ENCODE measurements at places on chromosomes 5 and 9.

DNA sequence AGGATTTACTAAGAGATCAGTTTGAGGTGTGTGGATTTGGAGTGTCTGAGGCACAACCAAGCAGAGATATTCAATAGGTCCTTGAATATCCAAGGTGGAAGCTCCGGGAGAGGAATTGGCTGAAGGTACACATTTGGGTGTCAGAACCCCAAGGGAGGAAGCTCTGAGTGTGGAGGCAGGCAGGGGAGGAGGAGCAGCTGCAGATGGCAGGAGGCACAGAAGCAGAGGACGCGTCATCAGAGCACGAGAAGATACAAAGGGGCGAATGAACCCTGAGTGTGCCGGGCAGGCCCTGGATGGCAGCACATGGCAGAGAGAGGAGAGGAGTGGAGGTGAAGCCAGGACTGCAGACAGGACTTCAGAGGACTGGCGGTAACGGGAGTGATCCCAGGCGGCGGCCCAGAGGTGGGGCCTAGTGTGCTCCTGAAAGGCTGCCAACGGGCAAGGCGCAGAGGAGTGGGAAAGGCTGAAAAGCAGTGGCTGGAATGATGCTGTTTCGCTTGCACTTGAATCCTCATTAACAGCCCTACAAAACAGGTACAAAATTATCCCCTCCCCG is 179.8 kb downstream of the FANCC start:
- DNase-seq, result no peak

DNA sequence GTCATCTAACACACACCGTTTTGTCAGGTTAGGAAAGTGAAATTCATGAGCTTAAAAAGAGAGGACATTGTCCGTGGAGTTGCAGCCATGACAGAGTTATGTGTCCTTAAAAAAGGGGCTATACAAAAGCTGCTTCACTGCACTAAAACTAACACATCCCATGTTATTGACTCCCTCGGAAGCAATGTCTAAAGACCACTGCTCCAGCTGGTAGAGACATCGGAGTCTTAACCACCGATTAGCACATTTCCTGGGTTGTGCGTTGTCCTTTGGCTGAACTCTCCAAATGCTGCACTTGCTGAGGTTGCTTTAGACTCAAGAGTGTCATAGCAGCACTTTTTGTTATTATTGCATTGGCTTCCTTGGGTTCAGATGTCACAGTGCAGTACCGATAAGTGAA is 128.3 kb upstream of the C9orf72 start:
- DNase-seq, result no peak

GRCh38 chr9:104836235-104836634 is 72.3 kb downstream of the NIPSNAP3B start:
- DNase-seq, result no peak

GRCh38 chr9:21800931-21801682 is 1.3 kb upstream of the MTAP start:
- DNase-seq, result no peak

- no peak for DNase-seq
These were observed 37.8 kb upstream of the PLPP1 start for GRCh38 chr5:55572600-55572999.

DNA sequence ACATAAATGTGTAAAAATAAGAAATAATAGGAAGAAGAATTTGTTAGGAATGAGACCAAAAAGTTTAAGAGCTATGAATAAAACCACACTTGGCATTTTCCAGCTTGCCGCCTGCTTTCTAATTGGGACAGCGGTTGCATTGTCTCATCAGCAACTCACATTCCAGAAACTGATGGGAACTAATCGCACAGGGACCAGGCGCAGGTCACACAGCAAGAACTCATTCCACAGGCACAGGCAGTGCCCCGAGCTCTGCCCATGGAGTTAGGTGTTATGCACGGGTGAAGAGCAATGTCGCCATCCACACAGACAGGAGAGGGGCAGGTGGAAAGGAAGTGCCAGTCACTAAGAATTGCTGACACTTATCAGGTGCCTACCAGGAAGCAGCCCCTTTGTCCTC is 279.9 kb downstream of the NSG2 start:
- DNase-seq, result no peak

GRCh38 chr9:71719562-71719961 is 48.8 kb downstream of the CEMIP2 start:
- no peak for DNase-seq

- no peak for DNase-seq
These were observed 3.6 kb downstream of the IQGAP2 start for GRCh38 chr5:76406673-76407072.

- no peak for DNase-seq
These were observed 605.4 kb downstream of the PTPRD start for GRCh38 chr9:10007356-10007755.

- no peak for DNase-seq
These were observed 30.6 kb downstream of the HTR4 start for GRCh38 chr5:148623741-148624140.

- DNase-seq, result no peak
These were observed 280.1 kb downstream of the HSPA4 start for GRCh38 chr5:133331941-133332340.

DNA sequence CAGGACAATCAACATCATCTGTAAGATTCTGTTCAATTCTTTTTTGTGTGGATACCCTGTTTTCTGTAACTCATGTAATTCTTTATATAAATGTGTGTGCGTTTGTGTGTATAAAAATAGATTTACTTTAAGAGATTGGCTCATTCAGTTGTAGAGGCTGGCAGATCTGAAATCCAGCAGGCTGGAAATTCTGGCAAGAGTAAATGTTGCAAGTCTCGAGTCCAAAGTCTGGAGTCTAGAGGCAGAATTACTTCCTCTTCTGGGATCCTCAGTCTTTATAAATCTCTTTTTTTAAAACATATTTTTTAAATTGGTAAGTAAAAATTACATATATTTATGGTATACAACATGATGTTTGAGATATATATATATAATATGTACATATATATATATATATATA is 202.1 kb upstream of the TMEM161B start:
- no peak for DNase-seq

DNA sequence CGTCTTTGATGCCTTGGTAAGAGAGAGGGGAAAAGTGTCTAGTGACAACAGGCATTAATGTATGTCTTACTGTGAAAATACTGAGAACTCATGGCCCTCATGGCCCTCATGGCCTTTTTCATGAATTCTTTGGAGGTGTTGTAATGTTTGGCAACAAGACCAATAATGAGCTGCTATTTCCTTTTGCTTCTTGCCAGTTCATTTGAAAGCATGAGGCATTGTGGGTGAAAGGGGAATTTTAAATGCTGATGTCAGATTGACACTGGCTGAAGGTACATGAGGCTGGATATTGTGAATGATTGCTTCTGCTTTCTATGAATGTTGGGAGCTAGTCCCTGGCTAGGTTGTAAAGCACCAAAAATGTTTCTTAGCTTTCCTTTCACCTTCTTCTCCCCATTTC is 79.2 kb downstream of the DOCK2 start:
- no peak for DNase-seq

GRCh38 chr5:117107859-117108258 is 533.2 kb upstream of the SEMA6A start:
- no peak for DNase-seq

DNA sequence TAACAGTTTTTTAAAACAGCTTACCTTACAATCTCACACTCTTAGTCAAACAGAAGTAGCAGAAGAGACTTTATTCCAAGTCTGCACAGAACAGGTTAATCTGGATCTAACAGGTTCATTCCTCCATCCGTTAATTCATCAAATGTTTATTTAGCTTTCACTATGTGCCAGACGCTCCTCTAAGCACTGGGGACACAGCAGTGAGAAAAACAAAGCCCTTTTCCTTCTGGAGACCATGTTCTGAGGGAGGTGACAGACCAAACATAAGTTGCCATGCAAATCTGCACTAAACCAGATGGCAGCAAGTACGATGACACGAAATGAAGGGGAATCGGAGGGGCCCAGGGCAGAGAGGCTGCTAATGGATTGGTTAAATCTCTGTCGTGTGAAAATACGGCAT is 17.1 kb upstream of the GLIPR2 start:
- no peak for DNase-seq

GRCh38 chr9:117470455-117470854 is 55.6 kb upstream of the ASTN2 start:
- no peak for DNase-seq

- peak; percentile 55 for DNase-seq
These were observed 13.5 kb downstream of the MOCS2 start for GRCh38 chr5:53095931-53096525.

- no peak for DNase-seq
These were observed 232.3 kb upstream of the ELL2 start for GRCh38 chr5:96193946-96194345.

DNA sequence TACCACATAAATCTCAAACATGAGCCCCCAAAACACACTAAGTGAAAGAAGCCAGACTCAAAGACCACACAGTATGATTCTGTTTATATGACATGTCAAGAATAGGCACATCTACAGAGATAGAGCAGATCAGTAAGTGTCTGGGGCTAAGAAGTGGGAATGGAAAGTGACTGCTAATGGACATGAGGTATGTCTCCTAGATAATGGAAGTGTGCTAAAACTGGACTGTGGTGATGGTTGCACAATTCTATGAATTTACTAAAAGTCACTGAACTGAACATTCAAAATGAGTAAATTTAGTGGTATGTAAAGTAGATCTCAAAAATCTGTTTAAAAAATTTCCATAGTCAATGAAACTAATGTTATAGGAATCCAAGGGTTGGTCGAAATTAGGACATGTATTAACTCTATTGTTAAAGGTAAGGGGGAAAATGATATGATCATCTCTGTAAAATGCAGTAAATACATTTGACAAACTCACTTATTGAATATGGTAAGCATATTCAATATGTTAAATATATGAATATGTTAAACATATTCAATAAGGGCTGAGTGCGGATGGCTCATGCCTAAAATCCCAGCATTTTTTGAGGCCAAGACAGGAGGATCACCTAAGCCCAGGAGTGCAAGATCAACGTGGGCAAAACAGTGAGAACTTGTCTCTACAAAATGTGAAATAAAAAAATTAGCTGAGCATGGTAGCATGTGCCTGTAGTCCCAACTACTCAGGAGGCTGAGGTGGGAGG is 51.7 kb downstream of the NUP155 start:
- no peak for DNase-seq

DNA sequence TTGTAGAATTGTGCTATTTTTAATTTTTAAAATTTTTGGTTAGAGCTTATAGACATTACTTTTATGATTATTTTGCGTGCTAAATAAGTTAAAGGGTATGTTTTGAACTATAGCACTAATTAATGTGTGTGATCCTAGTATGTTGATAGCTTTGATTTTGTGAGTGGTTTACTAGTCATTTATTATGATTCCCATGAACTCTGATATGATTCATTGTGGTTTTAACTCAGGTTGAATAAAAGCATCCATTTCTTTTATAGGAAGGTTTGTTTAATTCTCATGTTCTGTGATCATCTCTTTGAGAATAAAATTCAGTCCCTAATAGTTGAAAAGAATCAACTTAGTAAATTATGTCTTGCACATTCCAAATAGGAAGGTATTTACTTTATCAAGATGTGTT is 22.5 kb downstream of the C5orf22 start:
- no peak for DNase-seq

DNA sequence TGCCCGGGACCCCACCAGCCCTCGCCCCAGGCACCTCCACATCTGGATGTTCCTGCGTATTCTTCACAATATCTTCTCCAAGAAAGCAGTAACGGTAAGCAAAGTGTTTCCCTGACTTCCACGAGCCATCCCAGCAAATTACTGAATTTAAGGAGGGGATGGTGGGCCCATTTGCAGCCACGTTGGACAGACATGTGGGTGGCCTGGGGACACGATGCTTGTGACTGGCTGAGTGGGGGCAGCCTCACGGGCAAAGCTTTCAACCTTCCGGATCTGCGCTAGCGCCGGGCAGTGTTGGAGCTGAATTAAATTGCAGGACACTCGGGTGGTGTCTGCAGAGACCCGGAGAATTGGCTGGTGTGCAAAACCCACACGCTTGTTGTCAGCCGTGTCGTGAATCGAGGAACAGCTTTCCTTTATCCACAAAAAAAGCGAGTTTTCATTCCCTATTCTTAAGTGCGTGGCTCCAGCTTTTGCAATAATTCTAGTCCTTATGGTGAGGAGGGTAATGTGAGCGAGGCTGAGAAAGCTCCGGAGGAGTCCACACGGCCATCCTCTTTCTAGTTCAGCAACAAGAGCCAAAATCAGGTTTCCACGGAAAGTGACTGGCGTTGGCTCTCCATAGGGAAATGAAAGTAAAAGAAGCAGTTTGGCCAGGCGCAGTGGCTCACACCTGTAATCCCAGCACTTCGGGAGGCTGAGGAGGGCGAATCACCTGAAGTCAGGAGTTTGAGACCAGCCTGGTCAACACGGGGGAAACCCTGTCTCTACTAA is 17.5 kb upstream of the CLPTM1L start:
- DNase-seq, result no peak

GRCh38 chr9:128422783-128423150 is 2.1 kb downstream of the CERCAM start:
- DNase-seq, result no peak

GRCh38 chr9:97954550-97954989 is 16.6 kb upstream of the HEMGN start:
- DNase-seq, result peak; percentile 38

DNA sequence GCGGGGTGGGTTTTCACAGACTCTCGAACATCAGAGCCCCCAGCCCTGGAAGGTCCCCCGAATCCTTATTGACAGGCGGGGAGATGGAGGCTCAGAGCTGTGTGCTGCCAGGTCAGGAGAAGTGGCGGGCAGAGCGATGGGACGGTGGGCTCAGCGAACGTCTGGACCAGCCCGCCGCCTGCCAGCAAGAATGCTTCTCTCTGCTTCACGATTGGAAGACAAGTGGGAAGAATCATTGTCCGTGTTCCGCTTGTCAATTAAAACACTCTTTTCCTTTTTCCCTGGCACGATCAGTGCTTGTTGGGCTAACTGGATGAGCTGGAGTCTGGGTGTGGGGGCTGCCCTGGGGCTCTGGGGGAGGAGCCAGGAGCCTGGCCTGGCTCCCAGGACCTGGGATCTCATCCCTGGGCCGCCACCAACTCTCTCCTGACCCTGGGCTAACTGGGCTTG is 1.6 kb downstream of the COL5A1 start:
- DNase-seq, result no peak

DNA sequence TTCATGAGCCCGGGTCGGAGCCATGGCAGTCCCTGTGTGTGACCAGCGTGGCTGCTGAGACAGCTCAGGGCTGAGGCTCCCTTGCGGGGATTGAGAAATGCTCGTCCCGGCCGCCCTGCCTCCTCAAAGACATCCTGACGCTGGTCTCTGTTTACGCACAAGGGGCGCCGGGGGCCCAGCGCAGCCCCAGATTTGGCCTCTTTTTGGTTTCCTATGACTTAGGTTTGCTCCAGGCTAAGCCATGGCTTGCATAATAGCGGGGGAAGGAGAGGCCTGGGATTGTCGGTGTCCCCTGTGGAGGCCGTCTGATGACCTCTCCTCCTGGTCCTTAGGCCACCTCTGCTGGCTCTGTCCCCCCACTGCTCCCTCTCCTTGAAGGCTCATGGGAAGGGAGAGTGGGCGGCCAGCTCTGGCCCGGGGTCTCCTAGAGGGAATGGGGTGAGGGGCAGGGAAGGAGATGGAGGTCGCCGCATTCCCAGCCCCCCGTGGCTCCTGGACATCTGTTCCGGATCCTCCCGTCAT is 3.5 kb downstream of the LAMC3 start:
- DNase-seq, result no peak

- no peak for DNase-seq
These were observed 71.0 kb upstream of the HMHB1 start for GRCh38 chr5:143740956-143741355.

GRCh38 chr5:143537056-143537455 is 133.6 kb upstream of the NR3C1 start:
- DNase-seq, result no peak

- DNase-seq, result no peak
These were observed 10.9 kb upstream of the PHYHD1 start for GRCh38 chr9:128909859-128910258.
